Activated CD8-positive, alpha-beta memory T cell treated with anti-CD3 and anti-CD28 coated beads, Interleukin-2, amount 50 U/mL, for 48 hours (primary cell): ENCODE measurements at places on chromosomes 13 and 19.

GRCh38 chr19:44142059-44142433 is 692 bp downstream of the ZNF234 start:
- DNase-seq: peak; percentile 57

DNA sequence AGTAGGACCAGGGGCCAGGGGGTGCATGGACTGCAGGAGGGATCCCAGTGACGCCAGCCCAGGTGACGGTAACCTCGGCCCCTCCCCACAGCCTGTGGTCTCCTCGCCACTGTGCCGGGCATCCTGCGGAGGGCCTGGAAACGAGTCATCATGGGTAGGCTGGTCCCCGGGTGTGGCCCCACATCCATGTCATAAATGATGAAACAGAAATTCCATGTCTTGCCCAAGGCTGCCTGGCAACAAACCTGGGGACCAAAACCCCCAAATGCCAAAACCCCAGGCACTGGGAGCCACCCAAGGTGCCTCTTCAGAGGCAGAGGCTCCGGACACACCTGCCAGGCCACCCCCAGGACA is 20.9 kb downstream of the MAP2K2 start:
- no peak for DNase-seq

DNA sequence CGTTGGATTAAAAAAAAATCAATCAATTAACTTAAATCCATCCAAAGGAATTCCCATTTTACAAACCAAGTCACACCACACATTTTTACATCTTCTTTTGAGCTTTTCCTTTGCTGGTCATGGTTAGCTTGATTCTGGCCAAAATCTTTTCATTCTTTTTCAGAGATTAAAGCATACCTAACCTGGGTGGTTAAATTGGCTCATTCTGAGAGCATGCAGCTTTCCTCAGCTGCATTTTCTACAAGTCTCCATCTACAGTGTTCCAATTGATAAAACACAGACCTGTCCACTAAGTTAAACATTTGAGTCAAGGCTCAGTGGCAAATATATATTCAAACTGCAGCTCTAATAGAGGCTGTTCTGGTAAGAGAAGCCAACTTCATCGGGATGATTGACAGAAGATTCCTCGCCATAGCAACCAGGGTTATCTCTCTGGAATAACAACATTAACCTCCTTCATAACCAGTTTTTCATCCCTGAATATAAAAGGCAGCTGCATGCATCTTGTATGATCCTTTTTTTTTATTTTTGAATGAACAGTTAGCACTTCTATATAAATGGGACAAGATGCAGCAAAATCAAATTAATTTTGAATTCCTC is 106.2 kb downstream of the DNAJC15 start:
- no peak for DNase-seq

DNA sequence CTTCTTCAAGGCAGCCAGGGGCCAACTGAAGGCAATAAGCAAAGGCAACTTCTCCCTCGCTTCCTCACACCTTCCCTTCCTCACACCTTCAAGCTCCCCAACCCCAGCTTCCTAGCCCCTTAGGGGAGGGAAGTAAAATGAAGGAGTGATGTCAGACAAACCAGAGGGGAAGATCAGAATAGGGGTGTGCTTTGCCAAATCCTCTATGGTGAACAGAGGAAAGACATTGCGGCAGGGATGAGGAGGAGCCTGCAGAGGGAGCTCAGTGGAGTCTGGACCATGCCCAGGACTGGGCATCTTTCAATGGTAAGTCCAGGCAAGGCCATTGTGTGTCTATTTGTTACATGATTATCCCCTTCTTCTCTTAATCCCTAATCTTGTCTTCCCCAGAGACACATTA is 164.0 kb downstream of the TSHZ3 start:
- no peak for DNase-seq

DNA sequence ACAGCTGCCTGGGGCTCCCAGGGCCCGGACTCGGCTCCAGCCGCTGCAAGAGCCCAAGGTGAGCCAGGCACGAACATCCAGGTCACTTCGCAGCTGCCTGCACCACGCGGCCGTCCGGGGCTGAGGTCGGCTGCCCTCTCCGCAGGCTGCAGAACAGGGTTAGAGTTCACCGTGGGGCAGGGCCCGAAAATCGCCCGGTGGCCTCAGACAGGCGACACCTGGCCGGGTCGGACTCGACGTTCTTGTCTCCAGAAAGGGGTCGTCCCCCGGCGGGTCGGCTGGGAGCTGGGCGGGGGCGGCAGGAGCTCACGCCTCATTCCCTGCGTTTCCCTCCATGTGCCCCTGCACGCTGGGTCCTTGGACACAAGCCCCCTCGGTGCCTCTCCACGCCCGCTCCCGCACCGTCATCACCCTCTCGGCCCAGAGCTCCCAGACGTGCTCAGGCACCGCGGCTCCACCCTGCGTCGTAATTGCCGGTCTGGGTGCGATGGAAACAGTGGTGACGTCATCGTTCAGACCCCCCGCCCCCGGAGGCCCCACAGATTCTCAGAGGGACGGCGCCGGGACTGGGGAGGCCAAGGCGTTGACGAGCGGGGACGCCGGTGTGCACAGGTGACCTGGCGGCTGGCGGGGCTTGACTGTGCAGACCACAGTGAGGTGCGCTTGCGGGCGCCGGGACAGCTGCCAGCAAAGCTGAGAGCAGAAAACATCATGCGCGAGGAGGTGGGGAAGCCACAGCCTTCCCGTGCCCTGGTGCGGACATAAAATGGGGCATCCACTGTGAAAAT is 4.0 kb upstream of the GRIN3B start:
- DNase-seq: peak; percentile 81

DNA sequence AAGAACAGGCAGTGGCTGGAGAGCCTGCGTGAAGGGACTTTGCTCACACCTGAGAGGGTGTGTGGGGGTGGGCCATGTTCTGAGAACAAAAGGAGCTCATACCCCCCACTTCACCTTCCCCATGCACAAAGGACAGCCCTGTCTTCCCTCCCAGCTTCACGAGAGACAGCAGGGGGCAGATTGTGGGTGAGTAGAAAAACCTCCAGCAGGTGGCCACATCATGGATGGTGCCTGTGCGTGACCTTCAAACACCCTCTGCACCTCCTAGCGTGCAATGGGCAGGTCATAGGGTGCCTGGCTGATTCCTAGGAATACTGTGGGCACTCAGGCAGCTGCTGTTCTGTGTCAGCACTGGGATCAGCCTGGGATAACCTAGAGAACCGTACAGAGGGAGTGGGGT is 36.3 kb upstream of the PSG9 start:
- no peak for DNase-seq

GRCh38 chr13:76745261-76746200 is 140.7 kb downstream of the KCTD12 start:
- no peak for DNase-seq

DNA sequence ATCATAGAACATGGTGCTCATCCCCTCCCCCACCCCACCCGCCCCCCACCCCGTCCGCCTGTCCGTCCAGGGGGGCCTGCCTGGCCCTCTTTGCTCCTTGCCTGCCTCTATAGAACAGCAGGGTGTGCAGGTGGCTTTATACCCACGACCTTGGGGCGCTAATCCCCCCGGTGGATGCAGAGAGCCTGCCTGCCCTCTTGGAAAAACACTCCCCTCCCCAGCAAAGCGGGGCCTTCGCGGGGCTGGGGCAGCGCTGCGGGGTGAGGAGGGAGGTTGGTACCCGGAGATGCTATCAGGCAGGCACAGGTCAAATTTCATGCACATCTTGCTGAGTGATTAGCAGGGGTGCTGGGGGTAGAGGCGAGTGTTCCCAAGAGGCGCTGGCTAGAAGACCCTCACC is 21.9 kb downstream of the RFX1 start:
- no peak for DNase-seq

DNA sequence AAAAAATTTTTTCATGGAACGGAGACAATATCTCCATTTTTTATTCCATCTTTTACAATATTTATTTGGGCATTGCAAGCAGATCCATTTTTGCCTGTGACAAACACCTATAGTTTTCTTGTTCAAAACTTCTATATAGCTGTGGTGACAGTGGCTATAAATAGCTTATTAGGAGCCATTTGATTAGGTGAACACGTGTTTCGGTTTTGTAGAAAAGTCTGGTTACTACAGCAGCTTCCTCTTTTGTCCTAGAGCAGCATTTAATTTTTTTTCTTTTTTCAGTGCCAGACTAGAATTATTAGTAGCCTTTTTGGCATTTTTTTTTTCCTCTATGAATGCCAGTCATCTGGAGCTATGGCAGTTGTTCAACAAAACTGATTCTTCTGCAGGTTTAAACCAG is 123.5 kb downstream of the RXFP2 start:
- DNase-seq: no peak

GRCh38 chr13:106332621-106333020 is 202.8 kb downstream of the EFNB2 start:
- no peak for DNase-seq

DNA sequence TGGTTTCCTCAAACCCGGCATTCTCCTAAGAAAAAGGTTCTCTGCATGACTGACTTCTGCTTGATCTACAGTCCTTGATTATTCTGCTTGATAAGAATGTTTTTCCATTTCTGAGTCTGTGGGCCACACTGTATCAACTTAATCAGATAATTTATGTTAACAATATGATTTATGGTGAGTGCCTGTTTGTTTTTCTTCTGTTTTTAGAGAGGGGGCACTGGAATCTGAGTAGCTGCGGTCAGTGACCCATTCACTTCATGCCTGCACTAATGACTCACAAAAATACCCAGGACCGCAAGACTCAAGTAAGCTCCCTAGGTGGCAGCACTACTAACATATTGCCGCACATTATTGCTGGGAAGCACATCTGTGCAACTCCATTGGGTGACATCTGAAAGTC is 542.3 kb upstream of the ATXN8OS start:
- DNase-seq: no peak

DNA sequence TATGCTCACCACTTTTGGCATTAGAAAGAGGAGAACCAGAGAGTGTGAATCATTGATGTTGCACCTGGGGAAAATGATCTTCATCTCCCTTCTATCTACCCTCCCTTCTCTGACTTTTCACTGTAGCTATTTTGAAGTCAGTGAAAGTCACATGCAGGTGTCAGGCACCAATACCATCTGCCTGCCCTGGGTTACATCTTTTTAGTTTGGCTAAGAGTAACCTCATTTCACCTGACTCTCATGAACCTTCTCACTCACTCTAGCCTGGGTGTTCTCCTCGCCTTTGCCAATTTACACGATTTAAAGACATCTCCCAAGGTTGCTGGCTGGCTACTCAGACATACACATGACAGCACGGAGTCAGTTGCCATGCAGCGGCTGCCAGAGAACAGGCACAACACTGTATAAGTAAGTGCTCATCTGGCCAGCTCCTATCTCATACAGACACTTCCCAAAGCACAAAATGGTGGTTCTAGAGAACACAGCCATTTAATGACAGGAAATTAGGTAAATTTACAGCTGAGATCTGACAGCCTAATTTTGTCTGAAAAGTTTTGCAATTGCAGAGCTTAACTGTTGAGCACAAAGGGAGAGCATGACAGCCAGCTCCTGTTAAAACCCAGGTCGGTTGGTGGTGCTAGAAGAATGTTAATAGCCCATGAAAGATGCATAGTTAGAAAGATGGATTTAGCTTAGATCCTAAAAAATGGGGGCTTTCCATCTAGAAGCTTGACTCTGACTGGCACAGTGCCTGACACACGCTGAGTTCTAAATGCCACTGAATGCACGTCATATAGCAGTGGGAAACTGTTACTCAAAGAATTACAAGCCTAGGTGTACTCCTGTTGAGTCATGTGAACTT is 32.5 kb downstream of the LCP1 start:
- no peak for DNase-seq

DNA sequence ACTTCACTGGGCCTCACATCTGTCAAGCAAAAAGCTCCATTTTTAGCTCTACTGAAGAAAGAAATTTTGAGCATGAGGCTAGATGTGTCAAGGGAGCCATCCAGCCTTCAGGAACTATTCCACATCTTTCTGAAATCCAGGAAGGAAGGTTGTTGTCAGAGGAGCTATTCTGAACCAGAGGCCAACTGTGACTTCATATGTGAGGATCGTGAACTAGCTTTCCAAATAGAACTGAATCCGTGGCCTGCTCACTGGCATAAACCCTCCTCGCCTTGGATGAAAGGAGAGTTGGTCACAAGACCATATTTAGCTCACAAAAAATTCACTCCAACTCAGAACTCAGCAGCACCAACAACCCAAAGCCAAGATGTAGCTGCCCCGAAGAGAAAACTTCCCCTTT is 195.8 kb downstream of the FOXO1 start:
- no peak for DNase-seq

DNA sequence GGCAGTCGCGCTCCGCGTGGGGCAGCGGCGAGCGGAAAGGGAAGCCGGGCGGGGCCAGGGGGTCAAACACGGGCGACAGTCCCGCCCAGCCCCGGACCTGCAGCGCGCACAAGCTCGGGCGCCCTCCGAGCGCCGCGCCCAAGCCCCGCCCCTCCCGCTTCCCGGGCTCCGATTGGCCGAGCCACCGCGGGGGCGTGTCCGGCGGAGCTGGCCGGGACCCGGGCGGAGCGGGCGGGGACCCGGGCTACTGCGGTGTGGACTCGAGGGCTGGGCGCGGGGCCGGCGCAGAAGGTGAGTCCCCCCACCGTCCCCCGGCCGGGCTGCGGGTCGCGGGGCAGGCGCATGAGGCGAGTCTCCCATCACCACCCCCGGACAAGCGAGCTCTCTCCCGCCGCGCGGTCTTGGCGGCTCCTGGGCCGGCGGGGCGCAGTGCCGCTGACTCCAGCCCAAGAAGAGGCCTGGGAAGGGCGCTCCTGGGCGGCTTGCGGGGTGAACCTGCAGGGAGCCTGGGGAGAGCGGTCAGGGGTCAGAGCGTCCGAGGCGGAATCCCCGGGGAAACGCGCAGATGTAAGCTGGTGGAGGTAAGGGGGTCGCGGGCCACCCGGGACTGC is at the start of gene PLEKHF1:
Gene PLEKHF1 (plus strand): TSS at position 247 of the 611 bp plus-strand sequence. CDS start 8,379 bp downstream, outside the sequence.
- DNase-seq: peak; percentile 96

- DNase-seq: no peak
Observed at GRCh38 chr19:17415121-17415520, 4.7 kb upstream of the MVB12A start.

DNA sequence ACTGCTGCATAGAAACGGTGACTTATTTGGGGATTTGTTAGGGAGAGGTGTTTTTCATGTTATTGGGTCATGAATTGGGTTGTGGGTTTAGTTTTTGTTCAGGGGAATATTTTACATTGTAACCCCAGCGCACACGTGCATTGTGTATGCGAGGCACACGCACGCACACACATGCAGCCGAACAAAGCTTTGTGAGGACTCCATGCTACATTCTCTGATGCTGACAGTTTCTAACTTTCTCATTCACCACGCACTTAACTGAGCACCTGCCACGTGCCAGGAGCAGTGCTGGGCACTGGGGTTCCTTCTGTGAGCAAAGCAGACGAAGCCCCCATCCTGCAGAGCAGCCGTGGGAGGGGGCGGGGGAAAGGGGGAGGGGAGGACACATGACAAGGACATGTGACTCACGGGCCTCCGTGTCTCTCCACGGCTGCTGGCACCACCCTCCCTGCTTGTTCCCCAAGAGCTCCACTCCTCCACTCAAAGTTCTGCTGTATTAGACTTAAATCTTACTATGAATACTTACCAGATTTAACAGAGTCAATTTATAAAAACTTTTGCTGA is 55.6 kb downstream of the SLC7A9 start:
- DNase-seq: no peak

- no peak for DNase-seq
Observed at GRCh38 chr19:17255150-17255621, 9.4 kb downstream of the USHBP1 start.

DNA sequence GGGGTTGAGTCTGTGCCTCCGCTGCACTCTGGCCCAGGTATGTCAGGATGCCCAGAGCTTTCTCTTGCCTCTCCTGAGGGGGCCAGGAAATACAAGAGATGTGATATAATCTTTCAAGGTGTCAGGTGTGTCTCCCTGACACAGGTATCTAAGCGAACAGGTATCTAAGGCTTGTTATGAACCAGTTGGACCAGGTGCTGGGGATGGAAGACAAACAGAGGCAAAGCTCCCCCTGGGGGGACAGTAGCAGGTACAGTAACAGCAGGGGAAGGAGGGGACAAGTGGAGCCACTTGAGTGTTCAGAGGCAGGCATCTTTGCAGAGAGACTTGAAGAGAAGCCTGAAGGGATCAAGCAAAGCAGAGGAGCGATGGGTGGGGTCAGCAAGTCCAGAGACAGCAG is 2.6 kb downstream of the LENG1 start:
- DNase-seq: no peak
